PC-9 (cell line): ENCODE measurements at places on chromosomes 13 and 19. TPM values are rescaled to one million over a fixed set of nuclear protein-coding genes. Genes with fewer than 3 reads are reported as not detected.
A peak's percentile ranks its signal among the peaks of the same experiment; 100 is the strongest.

DNA sequence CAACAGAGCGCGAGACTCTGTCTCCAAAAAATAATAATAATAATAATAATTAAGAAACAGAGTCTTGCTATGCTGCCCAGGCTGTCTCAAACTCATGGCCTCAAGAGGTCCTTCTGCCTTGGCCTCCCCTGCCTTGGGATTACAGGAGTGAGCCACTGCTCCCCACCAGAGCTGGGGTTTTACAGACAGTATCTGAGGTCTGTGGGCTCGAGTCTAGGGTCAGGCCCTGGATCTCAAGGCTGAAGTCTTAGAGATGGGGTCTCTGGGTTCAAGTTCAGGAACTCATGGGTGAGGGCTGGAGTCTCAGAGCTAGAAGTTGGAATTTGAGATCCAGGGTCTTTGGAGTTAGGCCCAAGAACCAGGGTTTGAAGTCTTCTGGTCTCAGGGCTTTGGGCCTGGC, 3.5 kb downstream of the IL11 start:
- no peak overlapping the region for H3K27ac ChIP-seq
- H3K4me3 ChIP-seq = no peak overlapping the region
- peaks cover 5% of the 10 kb centered on the region; the same call in 1 of the 2 replicates for H3K27me3 ChIP-seq
- H3K4me1 ChIP-seq = peaks cover 12% of the 10 kb centered on the region

- H3K27me3 ChIP-seq = peaks cover 85% of the 10 kb centered on the region
- H3K4me3 ChIP-seq = no peak overlapping the region
- no peak overlapping the region for H3K27ac ChIP-seq
- no peaks in the 10 kb centered on the region for H3K36me3 ChIP-seq
Measured at GRCh38 chr13:100825557-100825956, 151.0 kb upstream of the TMTC4 start.

DNA sequence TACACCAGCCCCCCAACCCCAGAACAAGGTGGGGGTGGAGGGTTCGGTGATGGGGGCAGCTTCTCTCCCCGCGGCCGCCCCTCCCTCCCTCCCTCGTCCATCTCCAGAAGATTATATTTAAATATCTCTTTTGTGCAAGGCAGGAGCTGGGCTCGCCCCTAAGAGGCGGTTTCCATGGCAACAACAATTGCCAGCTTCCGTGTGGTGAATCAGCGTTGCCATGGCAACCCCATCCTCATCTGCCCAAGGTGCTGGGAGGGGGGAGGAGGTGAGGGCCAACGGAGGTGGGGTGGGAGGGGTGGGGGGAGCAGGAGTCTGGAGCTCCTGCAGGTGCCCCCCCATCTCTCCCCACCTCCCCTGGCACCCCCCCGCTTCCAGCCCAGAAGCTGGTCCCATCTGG, 46.4 kb downstream of the CELF5 start:
- no peak for DNase-seq
- no peak overlapping the region for H3K4me3 ChIP-seq
- no peak overlapping the region for H3K27ac ChIP-seq
- H3K4me1 ChIP-seq = no peaks in the 10 kb centered on the region
- peaks cover 13% of the 10 kb centered on the region; the same call in 1 of the 2 replicates for H3K27me3 ChIP-seq

DNA sequence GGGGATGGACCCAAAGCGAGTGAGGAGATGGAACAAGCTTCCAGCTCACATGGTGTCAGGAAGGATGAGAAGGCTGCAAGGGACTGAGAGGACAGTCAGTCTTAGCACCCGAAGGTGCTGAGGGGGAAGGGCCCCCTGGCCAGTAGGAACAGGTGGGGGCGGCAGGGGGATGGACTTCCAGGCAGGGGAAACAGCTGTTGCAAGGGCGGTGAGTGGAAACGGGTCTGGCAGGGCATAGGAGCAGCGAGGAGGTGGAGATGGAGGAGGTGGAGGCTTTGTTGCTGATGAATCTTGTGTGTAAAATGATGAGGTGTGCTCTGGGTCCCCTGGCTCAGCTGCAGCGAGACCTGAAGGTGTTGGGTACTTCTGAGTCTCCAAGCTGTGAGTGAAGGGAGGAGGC, 1.2 kb downstream of the MAP1S start:
- H3K27ac ChIP-seq = no peak overlapping the region
- no peak for DNase-seq
- H3K36me3 ChIP-seq = no peaks in the 10 kb centered on the region
- H3K4me3 ChIP-seq = peak overlapping the region; percentile 93
- H3K4me1 ChIP-seq = peaks cover 21% of the 10 kb centered on the region

DNA sequence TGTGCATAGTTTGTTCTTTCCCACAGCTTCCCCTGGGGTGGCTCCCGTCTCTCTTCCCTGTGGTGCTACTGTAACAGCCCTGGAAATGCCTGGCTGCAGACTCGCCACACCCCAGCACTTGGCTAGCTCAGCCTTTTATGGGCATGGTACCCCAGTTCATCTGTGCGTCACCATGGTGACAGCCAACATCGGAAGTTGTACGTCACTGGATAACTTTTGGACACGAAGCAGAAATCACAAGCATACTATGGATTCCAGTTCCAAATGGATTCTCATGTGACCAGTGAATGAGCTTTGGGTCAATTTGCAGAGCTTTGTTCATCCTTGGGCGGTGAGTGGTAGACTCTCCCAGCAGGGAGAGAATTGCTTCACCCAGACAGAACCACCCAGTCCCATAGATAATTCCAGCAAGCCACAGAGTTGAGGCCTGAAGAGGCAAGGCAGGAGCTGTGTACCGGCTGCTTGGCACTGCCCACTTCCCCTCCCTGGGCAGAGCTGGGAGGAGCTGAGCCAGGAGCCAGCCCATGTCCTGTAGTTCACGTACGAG, 54.4 kb downstream of the COL4A2 start:
- H3K36me3 ChIP-seq = no peaks in the 10 kb centered on the region
- no peak overlapping the region for H3K27ac ChIP-seq
- H3K27me3 ChIP-seq = no peaks in the 10 kb centered on the region
- no peak overlapping the region for H3K4me3 ChIP-seq

GRCh38 chr19:44003461-44004009, 778 bp downstream of the ZNF230 start:
- H3K4me1 ChIP-seq = peaks cover 13% of the 10 kb centered on the region
- peak overlapping the region; percentile 86 for H3K4me3 ChIP-seq
- no peak for DNase-seq
- no peak overlapping the region for H3K27ac ChIP-seq

DNA sequence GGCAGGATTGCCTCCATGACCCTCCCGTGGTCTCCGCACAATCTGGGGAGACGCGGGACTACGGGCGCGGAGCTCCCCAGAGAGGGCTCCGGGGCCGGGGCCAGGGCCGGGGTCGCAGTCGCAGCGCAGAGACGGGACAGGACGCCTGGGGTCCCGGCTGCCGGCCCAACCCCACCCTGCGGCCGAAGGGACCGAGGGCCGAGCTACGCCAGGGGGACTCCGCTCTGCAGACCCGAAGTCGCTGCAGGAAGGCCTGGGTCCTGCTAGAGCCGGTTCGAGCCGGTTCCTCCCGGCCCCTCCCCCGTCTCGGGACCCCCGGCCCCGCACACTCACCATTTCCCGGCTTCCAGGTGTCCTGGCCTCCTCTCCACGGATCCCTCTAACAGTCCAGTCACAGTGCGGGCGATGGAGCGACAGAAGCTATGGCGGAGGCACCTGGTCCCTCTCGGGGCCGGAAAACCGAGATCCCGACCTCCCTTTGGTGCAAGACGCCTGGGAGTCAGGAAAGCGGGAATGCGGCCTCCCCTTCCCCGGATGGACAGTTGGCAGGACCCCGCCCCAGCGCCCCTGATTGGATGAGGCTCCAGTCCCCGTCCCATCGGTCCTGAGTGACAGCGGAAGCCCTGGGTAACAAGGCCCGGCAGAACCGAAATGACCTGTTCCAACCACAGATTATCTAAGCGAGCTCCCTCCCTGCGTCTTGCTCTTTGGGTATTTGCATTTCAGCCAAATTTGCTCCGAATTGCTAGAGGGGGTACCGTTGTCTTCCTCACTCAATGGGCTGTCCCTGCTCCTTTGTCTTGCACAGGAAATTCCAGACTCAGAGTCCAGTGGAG, at the start of gene ZNF625:
Gene ZNF625, minus strand, starts transcription at position 512 of the 836 bp plus-strand sequence. Its CDS starts 176 bp downstream, at position 336.
- H3K27ac ChIP-seq = no peak within 1 kb of the TSS
- H3K4me3 ChIP-seq = peak within 1 kb of the TSS; percentile 63
- peaks cover 5% of the 10 kb centered on the region; the same call in 1 of the 2 replicates for H3K4me1 ChIP-seq
- no peaks in the 10 kb centered on the region for H3K27me3 ChIP-seq
- peaks cover 3% of the 10 kb centered on the region; the same call in 1 of the 2 replicates for H3K36me3 ChIP-seq

DNA sequence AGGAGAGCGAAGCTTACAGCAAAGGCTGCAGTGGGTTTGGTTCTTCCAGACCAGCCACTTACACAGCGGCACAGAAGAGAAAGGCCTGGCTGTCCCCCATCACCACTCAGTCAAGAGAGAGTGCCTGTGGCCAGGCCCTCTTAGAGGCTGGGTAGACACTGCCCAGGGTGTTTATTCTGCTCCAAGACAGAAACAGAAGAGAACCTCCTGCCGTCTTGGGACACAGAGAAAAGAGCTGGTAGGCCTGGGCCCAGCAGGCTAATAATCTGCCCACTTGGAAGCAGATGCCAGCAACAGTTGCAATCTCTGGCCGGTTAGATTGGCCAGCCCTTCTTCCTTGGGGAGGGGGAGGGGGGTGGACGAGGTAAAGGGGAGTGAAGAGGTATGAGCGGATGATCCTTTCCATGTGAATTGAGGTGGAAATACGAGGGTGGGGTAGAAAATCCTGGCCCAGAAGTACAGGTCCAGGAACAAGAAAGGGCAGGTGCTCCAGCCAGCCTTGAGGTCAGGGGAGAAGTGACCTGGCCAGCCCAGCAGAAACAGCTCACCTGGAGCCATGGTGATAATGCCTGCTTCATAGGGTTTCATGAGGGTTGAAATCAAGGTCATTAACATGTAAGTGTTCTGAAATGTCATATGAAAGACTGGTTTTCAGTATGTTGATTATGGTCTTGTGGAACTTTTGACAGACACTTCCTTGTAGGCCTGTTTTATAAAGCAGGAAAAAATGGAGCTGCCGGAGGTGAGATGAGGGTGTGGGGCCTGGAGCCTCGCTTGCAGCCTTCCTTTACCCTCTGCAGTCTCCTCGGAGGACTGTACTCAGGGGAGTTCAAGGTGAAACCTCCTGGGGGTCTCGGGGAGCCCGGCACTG, 116.9 kb downstream of the SIPA1L3 start:
- no peaks in the 10 kb centered on the region for H3K36me3 ChIP-seq
- peak; percentile 5 for DNase-seq
- no peak overlapping the region for H3K4me3 ChIP-seq

Gene IL27RA
- total RNA-seq = 7.8 and 11.9 TPM in 2 replicates

Gene ZNF284
- 1.9 and 2.0 TPM in 2 replicates for total RNA-seq

Gene PPAN
- 38.4 and 41.0 TPM in 2 replicates for total RNA-seq

Gene CPB2
- total RNA-seq = not detected in 2 replicates

Gene TUBGCP3
- total RNA-seq = 35.1 and 47.4 TPM in 2 replicates

Gene ADGRL1
- 28.5 and 31.5 TPM in 2 replicates for total RNA-seq
